ENCODE measurements at places on chromosomes 5 and 9.

DNA sequence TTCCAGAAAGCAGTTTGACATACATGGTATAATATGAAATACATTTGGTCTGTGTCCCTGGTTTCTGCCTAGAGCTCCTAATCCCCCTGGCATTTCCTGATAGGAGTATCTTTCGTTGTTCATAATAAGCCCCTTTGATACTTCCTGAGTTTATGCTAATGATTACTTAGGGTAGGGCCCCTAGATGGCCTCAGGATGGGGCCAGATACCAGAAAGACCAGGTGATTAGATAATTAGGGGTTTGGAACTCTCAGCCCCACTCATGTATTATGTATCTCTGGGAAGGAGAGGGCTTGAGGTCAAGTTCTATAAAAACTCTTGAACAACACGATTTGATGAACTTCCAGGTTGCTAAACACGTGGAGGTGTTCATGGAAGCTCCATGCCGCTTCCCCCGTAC is 163.3 kb upstream of the ZNF608 start:
- no peak for DNase-seq

DNA sequence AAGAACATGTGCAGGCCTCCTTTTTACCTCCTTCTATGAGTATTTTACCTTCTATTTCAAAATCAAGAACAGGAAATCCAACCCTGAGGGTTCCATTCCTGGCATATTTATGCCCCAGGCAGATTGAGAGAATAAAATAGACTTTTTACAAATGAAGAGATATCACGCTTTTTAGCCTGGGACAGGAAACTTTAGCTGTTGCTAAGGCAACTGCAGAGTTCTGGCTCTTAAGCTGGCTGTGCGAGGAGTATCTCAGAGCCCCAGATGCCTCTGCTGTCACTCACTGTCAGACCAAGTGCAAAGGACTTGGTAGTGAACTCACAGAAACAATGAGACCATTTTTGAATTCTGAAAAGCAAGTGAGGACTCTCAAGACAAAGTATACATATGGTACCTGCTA is 69.5 kb upstream of the HSPB3 start:
- DNase-seq, result no peak

- DNase-seq, result peak; percentile 65
Measured at GRCh38 chr5:73464016-73464745, 15.6 kb upstream of the FOXD1 start.

DNA sequence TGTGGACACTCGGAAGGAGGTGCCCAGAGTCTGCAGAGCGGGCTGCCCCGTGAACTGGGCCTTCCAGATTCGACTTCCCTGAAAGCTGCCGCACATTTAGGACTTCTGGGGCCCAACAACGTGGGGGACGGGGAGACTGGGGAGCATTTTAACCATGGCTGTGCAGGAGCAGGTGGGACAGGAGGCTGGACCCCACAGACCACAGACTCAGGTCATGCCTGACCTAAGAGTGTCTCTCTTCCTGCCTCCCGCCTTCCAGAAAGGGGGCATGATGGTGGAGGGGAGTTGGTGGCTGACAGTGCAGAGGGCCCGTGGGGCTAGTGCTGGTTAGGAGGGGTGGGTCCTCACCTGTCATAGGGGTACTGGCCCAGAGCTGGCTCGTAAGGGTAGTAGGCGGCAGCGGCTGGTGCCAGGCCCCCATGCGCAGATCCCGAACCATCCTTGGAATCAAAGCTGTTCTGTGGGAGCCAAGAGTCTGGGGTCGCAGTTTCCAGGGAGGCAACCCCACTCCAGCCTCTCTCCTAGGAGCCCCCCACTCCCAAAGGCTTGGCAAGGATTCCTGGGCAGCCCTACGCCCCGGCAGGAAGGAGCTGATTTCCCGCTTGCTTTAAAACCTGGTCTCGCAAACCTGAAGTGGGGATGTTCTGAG is 2.2 kb downstream of the IRX4 start:
- DNase-seq, result no peak

GRCh38 chr9:15310107-15310850 is 3.3 kb upstream of the TTC39B start:
- DNase-seq, result no peak

- DNase-seq, result no peak
Measured at GRCh38 chr5:73280386-73280785, 107.4 kb downstream of the TMEM174 start.
